NCI-H1105 treated with DMSO at 0.1 percent for 48 hours (cell line): ENCODE measurements at places on chromosomes 5 and 9.

DNA sequence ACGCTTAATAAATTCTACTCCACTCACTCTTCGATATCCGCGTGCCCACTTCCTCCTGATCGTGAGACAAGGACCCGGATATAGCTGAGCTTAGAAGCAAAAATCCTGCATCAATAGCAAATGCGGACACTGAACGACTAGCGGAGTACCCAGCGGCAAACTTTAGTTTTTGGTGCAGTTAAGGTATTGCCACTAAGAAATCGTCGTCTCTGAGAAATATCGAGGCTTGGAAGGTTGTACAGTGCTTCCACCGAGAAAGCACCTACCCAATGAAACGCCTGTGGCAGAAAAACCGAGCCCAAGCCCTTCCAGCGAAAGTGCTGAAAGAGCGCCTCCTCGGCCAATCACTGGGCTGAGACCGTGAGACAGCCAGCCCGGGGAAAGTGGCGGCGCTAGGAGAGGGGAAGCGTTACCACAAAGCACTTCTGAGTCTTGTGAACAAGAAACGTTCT is 32.2 kb downstream of the ANXA2R start:
- peak; percentile 88 for DNase-seq

GRCh38 chr9:74865177-74865576 is 22.5 kb downstream of the TRPM6 start:
- DNase-seq: no peak

- DNase-seq: no peak
These were observed 90.1 kb downstream of the COL5A1 start for GRCh38 chr9:134731497-134732391.

DNA sequence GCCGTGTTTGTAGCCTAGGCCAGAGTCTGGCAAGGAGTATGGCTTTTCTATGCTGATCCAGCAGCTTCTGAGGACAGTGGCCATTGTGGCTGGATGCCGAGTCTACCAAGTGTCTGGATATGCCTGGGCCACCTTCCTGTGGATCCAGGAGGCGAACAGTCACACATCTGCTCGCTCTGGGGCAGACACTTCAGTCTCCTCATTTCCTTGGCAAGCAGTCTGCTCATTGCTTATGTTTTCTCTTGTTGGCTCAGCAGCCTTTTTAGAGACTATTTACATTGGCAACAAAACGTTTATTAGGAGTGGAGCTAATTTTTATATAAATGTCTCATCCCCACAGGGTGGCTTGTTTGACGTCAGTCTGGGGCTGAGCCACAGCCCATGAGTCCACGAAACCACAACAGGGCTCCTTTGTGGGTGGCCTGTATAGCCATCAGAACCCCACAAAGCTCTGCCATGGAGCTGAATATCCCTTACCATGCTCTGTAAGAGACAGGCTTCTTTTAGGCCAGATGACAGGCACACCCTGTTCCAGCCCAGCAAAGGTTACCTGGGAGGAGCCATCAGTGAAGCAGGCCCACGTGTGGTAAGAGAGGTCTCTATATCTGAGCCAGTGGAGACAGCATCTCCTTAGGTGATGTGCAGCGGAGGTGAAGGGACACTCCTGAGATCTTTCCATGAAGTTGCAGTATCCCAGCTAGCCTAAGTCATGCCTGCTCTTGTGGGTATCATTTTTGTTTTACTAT is 221.7 kb downstream of the DIRAS2 start:
- peak; percentile 54 for DNase-seq

- DNase-seq: no peak
These were observed 44.6 kb upstream of the TMC1 start for GRCh38 chr9:72476617-72477437.

- no peak for DNase-seq
These were observed 24.6 kb upstream of the COL27A1 start for GRCh38 chr9:114130624-114131277.

DNA sequence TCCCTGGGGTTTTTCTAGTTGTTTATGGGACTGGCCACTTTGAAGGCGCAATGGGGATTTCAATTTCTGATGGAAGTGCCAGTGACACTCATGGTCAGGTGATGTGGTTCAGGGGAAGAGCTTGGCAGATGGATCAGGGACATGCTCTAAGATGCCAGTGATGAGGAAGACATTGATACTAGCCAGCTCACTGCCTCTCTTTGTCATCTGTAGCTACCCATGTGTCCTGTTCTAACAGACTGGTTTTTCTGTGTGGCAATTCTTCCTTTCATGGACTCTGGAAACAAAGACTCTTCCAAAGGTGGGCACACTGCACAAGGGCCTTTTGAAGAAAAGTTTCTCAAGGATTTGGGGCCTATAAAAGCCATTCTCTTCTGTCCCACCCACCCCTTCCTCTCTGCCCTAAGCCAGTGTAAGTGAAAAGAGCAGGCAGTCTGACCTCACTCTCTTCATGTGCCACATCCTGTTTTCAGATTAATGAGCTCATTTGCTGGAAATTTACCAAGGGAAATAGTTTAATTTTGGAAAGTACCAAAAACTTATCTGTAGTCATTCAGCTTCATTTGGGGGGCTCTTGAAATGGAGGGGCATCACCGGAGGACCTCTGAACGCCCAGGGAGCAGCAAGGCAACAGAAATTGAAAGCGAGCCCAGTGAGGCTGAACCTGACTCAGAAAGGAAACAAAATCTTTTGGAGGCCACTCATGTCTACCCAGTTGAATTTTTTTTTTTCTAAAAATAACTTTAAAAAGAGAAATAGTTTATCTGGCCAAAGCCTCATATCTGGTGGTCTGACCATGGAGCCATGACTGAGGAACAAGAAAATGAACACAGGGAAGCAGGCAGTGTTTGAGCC is 4.9 kb upstream of the TRAF1 start:
- no peak for DNase-seq

DNA sequence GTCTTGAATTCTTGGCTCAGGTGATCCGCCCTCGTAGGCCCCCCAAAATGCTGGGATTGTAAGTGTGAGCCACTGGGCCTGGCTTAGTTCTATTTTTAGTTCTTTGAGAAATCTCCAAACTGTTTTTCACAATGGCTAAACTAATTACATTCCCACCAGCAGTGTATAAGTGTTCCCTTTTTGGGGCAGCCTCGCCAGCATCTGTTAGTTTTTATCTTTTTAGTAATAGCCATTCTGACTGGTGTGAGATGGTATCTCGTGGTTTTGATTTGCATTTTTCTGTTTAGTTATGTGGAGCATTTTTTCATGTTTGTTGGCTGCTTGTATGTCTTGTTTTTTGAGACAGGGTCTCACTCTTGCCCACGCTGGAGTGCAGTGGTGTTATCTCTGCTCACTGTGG is 28.2 kb downstream of the CNOT6 start:
- no peak for DNase-seq

- DNase-seq: no peak
These were observed 177.1 kb downstream of the PIK3R1 start for GRCh38 chr5:68392617-68393016.

- DNase-seq: peak; percentile 33
These were observed 49.9 kb upstream of the CTSL start for GRCh38 chr9:87675906-87676515.

- no peak for DNase-seq
These were observed 83.9 kb upstream of the WWC1 start for GRCh38 chr5:168207450-168208029.

DNA sequence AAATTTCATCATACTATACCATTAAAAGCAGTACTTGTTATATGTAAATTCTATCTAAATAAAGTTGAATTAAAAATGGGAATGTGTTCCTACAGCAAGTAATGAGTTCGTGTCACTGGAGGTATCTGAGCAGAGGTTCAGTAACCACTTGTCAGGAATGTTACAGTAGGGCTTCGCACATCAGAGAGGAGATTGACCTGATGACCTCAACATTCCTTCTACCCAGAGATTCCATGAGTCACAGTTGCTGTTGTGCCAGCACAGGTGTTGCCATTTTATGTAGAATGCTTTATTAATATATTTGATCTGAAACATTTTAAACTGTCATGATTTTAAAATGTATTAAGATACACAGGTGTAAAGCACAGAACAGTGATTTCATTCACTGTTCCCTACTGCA is 60.3 kb downstream of the STX17 start:
- DNase-seq: no peak

DNA sequence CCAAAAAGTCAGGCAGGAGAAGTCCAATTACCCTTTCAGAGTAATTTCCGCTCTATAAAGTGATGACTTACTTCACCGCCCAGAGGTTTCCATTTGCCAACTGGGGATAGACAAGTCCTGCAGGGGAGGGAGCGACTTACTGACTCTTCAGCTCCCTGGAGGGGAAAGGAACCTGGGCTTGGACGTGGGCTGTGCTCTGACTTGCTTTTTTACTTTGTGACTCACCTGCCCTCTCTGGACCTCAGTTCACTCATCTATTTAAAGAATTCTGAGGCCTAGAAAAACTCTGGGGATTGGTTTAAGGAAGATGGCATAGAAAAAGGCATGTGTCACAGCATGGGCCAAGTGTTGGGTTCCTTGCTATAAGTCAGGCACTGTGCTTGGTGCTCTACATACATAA is 180.4 kb upstream of the TRIM32 start:
- DNase-seq: no peak

DNA sequence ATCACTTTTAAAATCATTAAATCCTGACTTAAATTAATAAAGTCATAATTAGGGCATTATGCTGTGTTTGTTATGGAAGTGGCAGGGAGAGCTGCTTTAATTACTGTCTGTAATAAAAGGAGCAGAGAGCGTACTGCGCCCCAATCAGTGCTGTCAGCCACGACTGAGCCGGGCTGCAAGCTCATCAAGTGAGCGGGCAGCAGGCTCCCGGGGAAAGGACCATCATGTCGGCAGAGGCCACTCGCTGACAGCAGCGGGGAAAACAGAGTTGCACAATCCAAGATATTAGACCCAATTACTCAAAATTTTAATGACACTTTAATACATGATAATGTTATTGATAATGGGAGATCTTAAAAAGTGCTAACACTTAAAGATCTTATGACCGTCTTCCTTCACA is 181.6 kb downstream of the AP3B1 start:
- no peak for DNase-seq

GRCh38 chr5:5592541-5592940 is 170.1 kb downstream of the ICE1 start:
- DNase-seq: no peak

- no peak for DNase-seq
These were observed 175.8 kb downstream of the DCP2 start for GRCh38 chr5:113152380-113152740.

- DNase-seq: no peak
These were observed 14.5 kb downstream of the GRHPR start for GRCh38 chr9:37437010-37437409.

GRCh38 chr5:19577882-19578281 is 410.1 kb downstream of the CDH18 start:
- no peak for DNase-seq

GRCh38 chr9:127407492-127407843 is 10.5 kb downstream of the SLC2A8 start:
- DNase-seq: no peak

GRCh38 chr9:99626426-99626825 is 195.3 kb upstream of the NR4A3 start:
- DNase-seq: no peak

GRCh38 chr5:43207601-43208000 is 15.6 kb downstream of the NIM1K start:
- DNase-seq: no peak

DNA sequence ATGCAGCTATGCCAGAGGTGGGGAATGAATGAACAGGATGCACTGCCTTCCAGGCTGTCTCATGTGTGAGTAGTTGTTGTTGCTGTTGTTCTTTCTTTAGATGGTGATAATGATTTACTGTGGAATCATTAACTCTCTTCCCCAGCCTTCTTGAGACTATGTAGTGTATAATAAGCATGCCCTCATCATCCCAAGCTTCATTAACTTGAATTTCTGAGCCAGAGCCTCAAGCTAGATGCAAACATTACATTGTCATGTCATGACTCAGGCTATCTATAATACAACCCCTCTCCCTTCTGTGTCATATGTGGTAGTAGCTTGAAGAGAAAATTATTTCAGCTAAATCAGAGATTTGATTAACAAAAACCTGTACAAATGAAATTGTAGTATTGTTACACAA is 10.0 kb upstream of the ADAMTSL1 start:
- no peak for DNase-seq
